NCI-H2029 (cell line): ENCODE measurements at places on chromosomes 5 and 9.

DNA sequence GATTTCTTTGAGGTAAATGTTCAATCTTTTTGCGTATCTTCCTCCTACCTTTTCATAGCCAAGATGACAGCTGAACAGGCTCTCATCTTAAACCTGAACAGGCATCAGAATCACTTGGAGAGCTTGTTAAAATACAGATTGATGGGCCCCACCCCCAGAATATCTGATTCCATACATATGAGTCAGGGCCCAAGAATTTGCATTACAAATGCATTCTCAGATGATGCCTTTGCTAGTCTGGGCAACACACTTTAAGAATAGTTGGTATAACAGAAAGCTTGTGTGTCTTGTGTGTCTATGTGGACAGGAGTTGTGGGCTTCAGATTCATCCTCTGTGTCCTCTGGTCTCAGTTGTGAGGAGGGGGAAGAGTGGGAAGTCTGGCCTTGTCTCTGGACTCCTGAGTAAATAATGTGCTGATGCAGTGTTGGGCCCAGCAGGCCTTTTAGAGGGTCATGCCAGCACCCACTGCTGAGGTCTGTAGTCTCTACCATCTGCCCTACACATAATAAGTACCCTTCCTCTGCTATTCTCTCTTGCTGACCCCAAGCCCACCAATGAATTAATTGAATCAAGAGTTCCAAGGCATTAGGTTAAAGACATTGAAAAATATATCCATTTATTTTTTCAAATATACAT lies 43.1 kb downstream of the PTCD2 start:
- no peak for DNase-seq

DNA sequence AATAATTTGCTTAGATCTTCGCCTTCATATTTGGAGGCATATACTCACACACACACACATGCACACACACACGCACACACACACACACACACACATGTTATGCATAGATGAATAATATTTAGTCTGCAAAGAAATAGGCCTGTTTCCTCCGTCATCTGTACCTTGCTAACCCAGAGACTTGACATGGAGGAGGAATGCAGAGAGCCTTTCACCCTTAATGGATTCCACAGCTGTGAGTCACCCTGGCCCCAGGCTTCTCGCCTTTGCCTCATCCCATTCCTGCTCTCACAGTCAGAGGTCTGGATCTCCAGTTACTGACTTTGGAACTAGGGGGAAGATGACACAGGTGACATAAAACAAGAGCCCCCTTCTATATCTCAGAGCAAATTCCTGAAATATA lies 29.7 kb downstream of the ZNF462 start:
- no peak for DNase-seq

DNA sequence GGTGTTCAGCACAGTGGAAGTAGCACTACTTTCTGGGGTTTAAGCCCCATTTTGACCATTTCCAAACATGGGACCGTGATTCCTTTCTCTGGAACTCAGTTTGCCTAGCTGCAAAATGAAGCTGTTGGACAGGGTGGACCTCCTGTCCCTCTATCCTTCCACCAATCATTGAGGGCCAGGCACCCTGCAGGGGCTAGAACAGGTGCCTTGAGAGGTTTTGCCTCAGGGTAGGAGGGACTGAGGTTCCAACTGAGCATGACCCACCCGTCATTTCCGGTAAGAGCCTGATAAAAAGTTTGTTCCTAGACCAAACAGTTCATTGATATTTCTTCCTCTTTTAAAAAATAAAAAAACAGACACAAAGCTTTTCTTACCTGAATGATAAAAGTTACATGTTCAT lies 116.5 kb downstream of the MVB12B start:
- DNase-seq = no peak

DNA sequence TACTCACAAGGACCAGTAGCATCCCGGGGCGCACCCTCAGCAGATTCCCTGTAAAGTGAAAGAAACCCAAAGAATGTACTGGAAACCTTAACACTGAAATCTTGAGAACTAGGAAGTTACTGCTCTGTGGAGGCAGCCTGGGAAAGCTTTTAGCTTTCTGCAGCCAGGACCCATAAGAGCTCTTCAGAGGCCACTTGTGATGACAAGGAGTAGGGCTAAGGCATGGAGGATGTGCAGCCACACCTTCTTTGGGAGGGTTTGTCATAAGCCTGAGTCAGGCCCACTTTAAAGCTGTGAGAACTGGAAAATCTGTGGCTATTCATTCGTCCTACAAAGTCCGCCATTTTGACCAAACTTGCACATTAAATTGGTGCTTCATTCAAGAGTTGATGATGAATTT lies 291.1 kb upstream of the TLE4 start:
- peak; percentile 24 for DNase-seq

- DNase-seq = no peak
These were observed 601 bp downstream of the FBXO38 start for GRCh38 chr5:148384380-148384737.

GRCh38 chr5:172714491-172715420 lies 56.2 kb downstream of the DUSP1 start:
- DNase-seq = peak; percentile 45

- no peak for DNase-seq
These were observed 4.0 kb downstream of the PTGES2 start for GRCh38 chr9:128123451-128124080.

GRCh38 chr5:164301708-164302107 lies 796.3 kb downstream of the MAT2B start:
- no peak for DNase-seq

- DNase-seq = no peak
These were observed 40.3 kb downstream of the SERINC5 start for GRCh38 chr5:80215523-80215922.
